CD4-positive, alpha-beta T cell treated with Interleukin-12 subunit alpha and Interleukin-12 subunit beta, for 1 hour (primary cell): ENCODE measurements at places on chromosomes 2 and 18.

DNA sequence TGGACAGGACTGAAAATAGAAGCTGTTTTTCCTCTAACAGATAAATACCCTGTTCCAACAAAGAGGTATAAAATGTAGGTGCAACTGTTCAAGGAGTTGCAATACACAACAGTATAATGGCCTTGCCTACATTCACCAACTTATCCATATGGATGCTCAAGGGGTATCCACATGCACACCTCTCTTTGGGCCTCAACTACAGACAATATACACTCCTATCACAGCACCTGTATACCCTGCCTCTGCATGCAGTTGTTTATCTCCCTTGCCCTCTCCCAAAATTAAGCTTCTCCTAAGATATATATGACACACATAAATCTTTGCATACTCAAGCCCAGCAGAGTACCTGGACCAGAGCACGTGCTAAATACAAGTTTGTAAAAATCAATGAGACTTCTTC, 37.3 kb downstream of the DARS1 start:
- DNase-seq, result no peak

- no peak for DNase-seq
These were observed 427.7 kb downstream of the TGIF1 start for GRCh38 chr18:3877678-3878077.

DNA sequence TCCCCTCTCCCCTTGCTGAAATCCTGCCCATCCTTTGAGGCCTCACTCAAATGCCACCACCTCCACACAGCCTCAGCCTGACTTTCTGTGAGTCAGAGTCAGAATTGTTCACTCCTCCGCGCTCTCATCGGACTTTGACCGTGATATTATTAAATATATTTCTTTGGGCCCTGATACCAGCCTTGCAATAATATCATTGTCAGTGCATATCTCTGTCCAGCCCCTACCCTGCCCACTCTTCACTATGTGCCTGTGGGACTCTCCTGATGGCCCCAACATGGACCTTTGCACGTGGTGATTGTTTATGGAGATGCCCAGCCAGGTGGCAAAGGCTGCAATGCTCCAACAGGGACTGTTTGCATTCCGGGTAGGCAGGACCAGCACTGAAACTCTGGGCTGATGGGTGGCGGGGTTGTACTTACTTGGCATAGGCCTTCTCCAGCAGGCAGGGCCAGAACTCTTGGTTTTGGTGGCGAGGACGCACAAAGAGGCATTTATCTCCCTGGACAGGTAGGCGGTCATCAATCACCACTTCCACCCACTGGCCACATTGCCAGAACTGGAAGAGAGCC, 37.3 kb downstream of the CAPN13 start:
- DNase-seq, result no peak

GRCh38 chr2:181128199-181128598, 147.8 kb downstream of the UBE2E3 start:
- no peak for DNase-seq

GRCh38 chr2:21038403-21039073, 5.3 kb downstream of the APOB start:
- no peak for DNase-seq

- DNase-seq, result peak; percentile 69
These were observed 25.4 kb downstream of the PDCL3 start for GRCh38 chr2:100588071-100588786.

GRCh38 chr2:162127422-162127821, 24.6 kb downstream of the GCG start:
- DNase-seq, result no peak

- peak; percentile 5 for DNase-seq
These were observed 11.5 kb upstream of the KYNU start for GRCh38 chr2:142865924-142866323.

GRCh38 chr2:186526281-186526680, 40.2 kb downstream of the ZC3H15 start:
- DNase-seq, result no peak

GRCh38 chr2:240395448-240395847, 40.0 kb upstream of the GPC1 start:
- DNase-seq, result no peak

DNA sequence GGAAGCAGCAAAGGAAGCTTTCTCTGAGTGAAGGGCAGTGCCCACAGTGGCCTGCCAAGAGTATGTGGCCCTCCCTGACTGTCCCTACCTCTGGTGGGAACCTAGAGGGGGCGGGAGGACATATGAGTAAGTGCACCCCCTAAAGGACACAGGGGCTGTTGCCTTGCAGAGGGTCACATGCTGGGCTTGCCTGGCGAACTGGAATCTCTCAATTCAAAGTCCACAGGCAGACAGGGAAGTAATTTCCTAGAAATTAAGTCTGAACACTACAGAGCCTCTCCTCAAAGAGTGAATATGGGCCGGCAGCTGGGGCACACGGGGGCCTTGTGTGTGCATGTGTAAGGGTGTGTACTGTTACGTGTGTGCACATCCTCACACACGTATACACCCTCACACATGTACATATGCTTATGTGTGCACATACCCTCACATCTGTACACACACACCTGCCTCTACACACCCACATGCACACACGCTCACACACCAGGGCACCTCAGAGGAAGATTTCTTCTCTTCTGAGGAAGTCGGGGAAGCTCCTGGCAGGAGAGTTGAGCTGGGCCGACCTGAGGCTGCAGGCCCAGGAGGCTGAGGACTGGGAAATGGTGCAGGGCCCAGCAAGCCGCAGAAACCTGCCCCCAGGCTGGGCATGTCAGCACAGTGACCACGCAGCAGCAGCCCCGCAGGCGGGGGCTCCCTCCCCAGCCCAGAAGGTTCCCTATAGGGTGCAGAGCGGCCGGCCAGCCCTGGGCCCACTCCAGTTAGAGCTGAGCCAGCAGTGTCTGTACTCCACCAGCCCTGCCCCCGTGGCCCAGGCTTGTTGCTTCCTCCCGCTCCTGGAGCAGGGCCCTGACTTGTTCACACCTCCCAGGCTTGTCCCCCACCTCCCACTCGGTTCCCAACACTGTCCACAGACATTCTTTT, 77.4 kb upstream of the TAF1B start:
- DNase-seq, result no peak

DNA sequence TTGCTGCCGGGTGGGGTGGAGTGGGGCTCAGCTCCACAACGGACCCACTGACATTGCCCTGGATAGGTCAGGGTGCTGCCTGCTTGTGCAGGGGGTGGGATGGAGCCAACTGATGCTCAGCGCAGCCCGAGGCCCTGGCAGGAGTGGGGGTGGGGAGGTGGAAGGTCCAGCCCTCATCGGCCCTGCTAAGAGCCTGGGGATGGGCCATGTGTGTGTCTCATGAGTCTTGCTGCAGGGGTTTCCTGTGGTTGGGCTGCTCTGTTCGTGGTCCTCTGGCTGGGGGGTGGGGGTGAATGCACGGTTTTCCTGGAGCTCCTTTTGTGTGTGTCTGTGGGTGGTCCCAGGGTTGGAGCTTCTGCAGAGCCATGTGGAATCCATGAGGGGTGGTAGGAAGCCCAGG, 39.4 kb upstream of the GALR1 start:
- no peak for DNase-seq

- no peak for DNase-seq
These were observed 492.3 kb downstream of the XIRP2 start for GRCh38 chr2:167380555-167380954.

DNA sequence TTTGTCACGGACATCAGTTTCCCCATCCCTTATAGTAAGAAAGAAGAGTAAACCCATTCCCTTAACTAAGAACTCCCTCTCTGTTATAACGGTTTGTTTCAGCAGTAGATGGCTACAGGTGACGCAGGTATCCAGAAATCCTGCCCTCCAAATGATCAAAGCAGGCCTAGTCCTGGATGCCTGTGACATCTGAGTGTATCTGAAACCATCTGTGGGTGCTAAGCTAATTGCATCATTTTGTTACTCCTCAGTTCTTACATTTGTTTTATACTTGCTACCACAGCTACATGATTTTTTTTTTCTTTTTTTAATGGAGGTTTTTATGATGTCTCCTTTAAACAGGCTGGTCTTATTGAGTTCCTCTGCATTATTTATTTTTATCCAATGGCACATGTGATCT, 55.1 kb downstream of the AAK1 start:
- DNase-seq, result no peak

DNA sequence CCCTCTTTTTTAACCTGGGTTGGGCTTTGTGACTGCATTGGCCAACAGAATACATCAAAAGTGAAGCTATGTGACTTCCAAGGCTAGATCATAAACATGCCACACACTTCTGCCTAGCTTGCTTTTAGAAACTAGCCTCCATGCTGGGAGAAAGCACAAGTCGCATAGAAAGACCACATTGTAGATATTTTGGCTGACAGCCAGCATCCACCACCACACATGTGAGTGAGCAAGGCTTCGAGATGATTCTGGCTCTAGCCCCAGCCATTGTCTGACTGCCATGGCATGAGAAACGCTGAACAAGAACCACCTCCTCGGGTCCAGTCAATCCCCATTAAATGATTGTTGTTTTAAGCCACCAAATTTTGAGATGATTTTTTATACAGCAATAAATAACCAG, 66.8 kb upstream of the STPG4 start:
- DNase-seq, result no peak

DNA sequence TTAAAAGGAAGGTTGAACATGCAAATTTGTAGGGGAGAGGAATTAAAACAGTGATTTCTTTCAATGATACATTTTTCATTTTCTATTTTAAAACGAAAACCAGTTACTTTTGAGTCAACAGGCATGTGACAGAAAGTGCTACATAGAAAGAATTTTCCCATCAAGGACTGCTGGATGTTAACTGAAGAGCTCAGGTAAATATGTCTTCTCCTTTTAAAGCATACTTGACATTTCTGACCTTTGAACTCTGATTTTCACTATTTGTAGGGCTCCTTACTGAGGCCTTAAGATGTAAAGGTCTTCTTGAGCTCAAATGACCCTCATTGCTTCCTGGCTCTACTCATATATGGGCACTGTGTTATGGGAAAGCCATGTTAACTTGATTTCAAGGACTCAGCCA, 32.4 kb downstream of the FIGN start:
- no peak for DNase-seq

DNA sequence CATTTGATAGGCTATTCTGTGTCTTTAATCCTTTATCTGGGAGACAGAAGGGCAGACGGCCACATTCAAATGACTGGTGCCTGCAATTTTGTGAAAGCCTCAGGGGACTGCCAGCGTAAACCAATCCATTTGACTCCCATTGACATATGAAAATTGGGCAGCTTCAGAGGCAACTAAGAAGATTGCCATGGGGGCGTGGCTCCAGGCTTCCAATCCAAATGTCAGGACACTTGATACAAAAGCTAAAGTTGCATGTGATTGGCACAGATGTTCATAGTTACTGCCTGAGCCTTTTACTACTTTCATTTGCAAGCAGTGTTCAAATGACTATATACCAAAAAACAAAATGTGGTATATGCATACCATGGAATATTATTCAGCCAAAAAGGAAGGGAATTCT, 42.0 kb downstream of the SPC25 start:
- no peak for DNase-seq

DNA sequence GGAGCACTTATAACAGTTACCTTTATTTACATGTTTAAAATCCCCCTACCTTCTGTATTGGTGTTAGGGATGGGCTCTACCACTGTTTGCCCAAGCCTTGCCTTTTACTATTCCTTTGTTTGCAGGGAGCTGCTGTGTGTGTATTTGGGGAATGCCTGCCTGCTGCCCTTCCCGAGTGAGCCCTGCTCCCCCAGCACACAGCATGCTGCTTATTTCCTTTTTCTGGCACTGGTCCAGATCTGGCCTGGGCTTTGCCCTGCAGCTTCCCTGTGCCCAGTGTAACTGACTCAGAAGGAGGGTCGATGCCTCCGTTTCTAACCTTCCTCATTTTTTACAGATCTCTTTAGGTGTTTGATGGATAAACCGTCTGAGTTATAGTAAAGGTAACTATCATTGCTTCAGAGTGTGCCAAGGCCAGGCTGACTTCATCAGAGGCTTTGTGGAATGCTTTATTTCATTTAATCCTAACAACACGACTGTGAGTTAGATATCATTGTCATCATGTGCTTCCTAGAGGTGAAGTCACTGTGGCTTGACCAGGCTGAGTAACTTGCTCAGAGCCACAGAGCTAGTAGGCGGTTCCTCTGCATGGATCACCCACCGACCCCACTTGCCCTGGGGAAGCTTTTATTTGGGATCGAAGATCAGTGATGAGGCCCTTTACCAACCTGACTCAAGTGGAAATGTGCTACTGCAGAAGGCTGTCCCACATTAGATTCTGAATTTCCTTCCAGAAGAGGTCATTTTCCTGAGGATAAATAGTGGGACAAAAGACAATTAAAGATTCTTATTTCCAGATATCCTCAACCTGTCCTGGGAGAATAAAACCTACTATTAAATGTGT, 238.8 kb downstream of the ZNF407 start:
- DNase-seq, result no peak

DNA sequence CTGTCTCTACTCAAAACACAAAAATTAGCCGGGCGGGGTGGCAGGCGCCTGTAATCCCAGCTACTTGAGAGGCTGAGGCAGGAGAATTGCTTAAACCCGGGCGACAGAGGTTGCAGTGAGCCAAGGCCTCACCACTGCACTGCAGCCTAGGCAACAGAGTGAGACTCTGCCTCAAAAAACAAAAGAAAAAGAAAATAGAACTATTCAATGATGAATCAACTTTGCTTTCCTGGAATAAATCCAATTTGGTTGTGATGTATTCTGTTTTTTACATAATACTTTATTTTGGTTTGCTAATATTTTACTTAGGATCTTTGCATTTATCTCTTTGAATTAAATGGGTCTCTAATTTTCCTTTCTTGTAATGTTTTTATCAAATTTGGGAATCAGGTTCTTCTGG, 86.3 kb upstream of the MBOAT2 start:
- DNase-seq, result no peak

- DNase-seq, result no peak
These were observed 557 bp upstream of the DSG2 start for GRCh38 chr18:31497404-31497835.
